T-helper 17 cell (primary cell): ENCODE measurements at places on chromosomes 5 and 9. TPM values are rescaled to one million over a fixed set of nuclear protein-coding genes. Genes with fewer than 3 reads are reported as not detected.

Gene CAMK4
- total RNA-seq, result 139 TPM

- no peak for DNase-seq
Observed at GRCh38 chr5:68962757-68963484, 130.9 kb upstream of the SLC30A5 start.

Gene PCDHGB3
- 0.13 TPM for total RNA-seq

Gene BBLN
- total RNA-seq, result 71.0 TPM

Gene SLC25A2
- total RNA-seq, result 0.70 TPM

- DNase-seq, result no peak
Observed at GRCh38 chr9:87722393-87723088, 3.4 kb upstream of the CTSL start.
